Stimulated activated CD8-positive, alpha-beta memory T cell treated with anti-CD3 and anti-CD28 coated beads, Interleukin-7, amount 100 ng/mL, for 1 hour (primary cell): ENCODE measurements at places on chromosomes 12 and 14.

- no peak for DNase-seq
Observed at GRCh38 chr14:68249661-68250451, 430.3 kb downstream of the RAD51B start.

DNA sequence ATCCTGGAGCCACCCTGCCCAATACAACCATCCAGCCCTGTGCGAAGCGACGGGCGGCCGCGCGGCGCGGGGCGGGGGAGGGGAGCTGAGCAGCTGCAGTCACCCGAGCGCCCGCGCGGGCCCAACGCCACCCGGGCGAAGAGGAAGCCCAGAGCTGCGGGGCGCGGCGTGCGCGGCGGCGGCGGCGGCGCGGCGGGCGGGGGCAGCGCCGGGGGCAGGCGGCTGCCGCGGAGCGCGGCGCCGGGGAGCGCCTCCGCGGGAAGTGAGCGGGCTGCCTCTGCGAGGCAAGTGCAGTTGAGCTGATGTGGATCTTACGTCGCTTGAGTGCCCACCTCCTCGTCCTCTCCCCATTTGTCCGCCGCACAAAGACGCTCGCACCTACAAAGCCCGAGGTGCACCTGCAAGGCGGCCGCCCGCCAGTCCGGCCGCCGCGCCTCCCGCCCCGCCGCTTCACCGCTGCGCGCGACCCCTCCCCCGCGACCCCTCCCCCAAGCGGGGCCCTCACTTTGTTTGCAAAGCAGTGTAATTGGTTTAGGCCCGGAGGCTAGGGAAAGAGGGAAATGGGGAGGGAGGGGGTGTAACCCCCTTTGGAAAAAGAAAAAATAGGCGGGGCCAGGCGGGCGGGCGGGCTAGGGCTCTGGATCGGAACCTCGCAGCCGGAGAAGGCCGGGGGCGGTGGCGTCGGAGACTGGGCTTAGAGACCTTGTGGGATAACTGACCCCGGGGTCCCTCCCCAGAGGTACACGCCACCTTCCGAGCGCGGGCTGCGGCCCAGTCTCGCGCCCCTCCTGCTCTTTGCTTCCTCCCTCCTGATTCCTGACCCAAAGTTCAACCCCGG lies at the start of the genes FOXA1 and TTC6:
Gene FOXA1, minus strand, starts transcription at position 279 of the 838 bp plus-strand sequence. Its CDS starts 277 bp downstream, at position 2.
Gene TTC6, plus strand, starts transcription at position 659 of the 838 bp plus-strand sequence. CDS start 26,436 bp downstream, outside the sequence.
- no peak for DNase-seq

DNA sequence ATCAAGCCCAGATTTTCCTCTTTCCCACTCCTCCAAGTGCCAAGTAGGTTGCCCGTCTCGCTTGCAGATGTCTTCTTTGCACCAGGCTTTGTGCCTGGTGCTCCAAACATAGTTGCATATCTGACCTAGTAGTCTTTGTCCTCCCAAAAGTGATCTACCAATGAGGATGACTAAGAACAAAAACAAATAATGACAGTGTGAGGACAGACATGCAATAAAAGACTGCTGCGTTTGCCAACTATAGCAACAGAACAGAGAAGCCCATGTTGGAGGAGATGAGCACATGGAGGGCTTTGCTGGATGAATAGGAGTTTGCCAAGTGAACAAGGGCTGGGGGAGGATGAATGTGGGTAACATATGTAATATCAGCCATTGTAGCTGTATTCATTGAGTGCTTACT lies 15.6 kb downstream of the DTX1 start:
- DNase-seq: no peak

DNA sequence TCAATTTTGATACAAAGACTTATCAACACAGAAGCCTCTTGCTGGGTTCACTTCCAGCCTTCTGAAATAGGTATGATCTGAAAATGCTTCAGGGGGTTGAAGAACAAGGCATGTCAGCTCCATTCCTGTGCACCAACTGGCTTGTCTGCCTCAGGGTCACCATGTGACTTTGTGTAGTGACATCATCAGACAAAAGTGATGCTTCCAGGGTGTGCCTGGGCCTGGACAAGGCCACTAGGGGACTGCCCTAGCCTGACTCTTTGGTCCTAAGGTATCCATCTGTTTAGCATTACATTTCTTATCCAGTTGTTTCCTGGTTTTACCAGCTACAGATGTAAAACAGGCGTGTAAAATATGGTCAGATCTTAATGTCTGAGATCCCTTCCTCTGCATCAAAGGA lies 155.6 kb downstream of the CAND1 start:
- DNase-seq: no peak

- no peak for DNase-seq
Observed at GRCh38 chr12:46489951-46490388, 117.4 kb upstream of the SLC38A2 start.

DNA sequence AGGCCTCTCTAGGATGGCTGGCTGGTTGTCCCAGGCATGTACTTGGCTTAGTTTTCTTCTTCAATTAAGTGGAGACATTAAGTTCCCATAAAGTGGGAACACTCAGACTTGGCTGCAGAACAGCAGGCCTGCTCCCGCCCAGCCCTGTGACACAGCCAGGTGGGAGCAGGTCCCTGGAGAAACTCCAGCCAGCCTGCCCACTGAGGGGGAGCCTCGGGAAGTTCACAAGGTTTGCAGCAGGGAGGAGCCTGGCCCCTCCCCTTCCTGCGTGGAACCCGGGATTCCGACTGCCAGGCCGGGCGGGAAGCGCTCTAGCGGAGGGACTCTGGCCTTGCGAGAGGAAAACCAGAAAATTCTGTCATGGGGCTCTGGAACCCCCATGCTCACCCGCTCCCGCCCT lies 98.3 kb upstream of the EVL start:
- DNase-seq: no peak

- DNase-seq: no peak
Observed at GRCh38 chr14:24068711-24069410, 2.5 kb upstream of the CPNE6 start.

DNA sequence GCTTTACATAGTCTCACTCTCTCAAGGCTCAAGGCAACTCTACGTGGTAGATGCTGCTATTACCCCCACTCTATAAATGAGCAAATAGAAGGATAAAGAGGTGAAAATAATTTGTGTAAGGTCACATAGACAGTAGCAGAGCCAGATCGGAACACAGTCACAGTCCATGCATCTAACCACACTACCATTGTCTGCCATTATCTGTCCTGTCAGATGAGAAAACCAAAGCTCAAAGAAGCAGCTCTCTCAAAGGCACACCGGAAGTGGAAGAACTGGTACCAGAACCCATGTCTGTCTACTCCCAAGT lies 134.4 kb upstream of the NUDT4 start:
- DNase-seq: no peak

GRCh38 chr14:72546344-72547016 lies 347.4 kb downstream of the DPF3 start:
- DNase-seq: no peak

- DNase-seq: no peak
Observed at GRCh38 chr12:72618764-72619163, 346.6 kb downstream of the TRHDE start.

GRCh38 chr12:75844049-75844770 lies 187.4 kb downstream of the PHLDA1 start:
- no peak for DNase-seq

DNA sequence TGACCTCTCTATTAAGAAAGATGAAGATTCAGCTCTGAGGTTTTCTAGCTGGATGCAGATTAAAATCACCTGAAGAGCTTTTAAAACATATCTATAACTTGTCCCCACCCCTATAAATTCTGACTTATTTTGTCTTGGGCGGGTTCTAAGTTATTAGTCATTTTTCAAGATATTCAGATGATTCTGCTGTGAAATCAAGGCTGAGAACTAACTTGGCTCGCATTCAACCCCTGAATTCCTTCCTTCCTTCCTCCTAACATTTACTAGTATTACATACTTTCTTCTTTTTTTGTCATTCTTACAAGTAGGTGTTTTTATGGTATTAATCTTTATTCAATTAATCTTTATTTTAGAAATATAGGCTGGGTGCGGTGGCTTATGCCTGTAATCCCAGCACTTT lies 55.4 kb downstream of the SSPN start:
- no peak for DNase-seq

GRCh38 chr14:104550861-104551728 lies 28.5 kb upstream of the C14orf180 start:
- no peak for DNase-seq

- no peak for DNase-seq
Observed at GRCh38 chr14:56120091-56120691, 2.0 kb downstream of the PELI2 start.

GRCh38 chr12:96720363-96720705 lies 186.7 kb upstream of the NEDD1 start:
- DNase-seq: no peak

DNA sequence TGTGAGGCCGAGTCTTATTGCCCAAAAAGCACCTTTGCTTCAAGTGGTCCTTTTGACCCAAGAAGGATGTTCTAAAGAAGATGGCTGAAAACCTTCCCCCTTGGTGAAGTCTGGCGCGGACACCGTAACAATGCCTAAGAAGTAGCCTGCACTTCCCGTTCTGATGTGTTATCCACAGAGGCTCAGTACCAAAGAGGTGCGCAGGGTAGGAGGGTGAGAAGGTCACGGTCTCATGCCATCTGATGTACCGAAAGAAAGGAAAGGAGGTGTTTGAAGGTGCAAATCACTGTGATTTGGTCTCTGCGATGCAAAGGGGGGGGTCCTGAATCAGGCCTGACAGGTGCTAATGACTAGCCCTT lies 9.9 kb downstream of the PEBP1 start:
- no peak for DNase-seq

GRCh38 chr14:74549588-74549987 lies 56.0 kb downstream of the ISCA2 start:
- no peak for DNase-seq

DNA sequence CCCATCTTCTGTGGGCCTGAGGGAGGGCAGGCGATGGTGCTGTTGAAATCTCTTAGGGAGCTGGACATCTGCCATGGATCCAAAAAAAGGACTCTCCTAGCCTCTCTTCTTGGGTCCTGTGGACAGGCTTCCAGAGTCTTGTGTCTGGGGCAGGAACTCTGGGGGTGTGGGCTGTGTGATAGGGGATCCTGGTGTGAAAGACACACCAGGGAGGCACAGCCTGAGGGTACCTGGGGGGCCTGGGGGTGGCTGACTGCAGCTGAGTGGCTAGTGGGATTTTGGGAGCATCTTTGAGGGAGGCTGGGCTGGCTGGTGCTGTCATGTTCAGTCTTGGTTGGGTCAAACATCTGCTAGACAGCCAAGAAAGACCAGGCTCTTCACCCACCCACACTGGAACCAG lies 1.8 kb upstream of the KRT83 start:
- DNase-seq: no peak

DNA sequence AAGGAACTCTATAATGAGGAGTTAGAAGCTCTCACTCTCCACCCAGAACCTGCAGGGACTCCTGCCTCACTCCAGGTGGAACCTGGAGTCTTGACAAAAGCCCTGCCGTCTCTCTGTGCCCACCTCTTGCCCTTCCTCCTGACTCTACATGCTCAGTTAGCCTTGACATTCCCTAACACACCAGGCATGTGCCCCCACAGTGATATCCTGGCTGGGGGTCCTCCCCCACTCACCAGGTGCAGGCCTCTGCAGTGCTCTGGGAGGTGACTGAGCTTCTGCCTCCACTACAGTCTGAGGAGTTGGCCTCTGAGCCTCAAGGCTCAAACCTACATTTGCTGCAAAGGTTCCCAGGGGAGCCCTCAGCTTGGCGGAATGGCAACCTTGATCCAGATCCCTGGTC lies 300.7 kb downstream of the ADGRD1 start:
- DNase-seq: no peak

GRCh38 chr14:72847721-72848120 lies 46.2 kb downstream of the DPF3 start:
- DNase-seq: no peak

GRCh38 chr14:74754157-74754556 lies 9.0 kb upstream of the YLPM1 start:
- no peak for DNase-seq

DNA sequence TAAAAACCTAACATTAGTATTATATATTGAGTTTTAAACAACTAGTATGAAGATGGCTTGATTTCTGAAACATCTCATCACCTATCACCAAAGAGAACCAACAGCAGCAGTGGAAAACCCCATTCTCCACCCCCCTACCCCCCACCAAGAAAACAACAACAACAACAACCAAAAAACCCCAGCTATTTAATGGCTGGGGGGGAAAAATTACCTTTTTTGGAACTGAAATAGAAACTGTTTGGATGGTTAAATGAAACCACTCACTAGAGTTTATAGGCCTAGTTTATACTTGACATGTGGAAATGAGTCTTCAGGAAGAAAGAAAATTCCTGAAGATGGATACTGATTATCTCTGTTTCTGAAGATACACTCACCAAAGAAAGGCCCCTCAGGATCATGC lies 30.3 kb downstream of the PPP2R5E start:
- no peak for DNase-seq

GRCh38 chr12:110940296-110940695 lies 19.9 kb upstream of the MYL2 start:
- DNase-seq: no peak

- no peak for DNase-seq
Observed at GRCh38 chr14:37230551-37231194, 32.9 kb downstream of the MIPOL1 start.

- DNase-seq: no peak
Observed at GRCh38 chr12:68821357-68822188, 13.6 kb downstream of the MDM2 start.

GRCh38 chr14:21902561-21903181 lies 229.1 kb upstream of the OR4E1 start:
- no peak for DNase-seq

- DNase-seq: no peak
Observed at GRCh38 chr14:82510007-82510406, 976.4 kb upstream of the SEL1L start.

DNA sequence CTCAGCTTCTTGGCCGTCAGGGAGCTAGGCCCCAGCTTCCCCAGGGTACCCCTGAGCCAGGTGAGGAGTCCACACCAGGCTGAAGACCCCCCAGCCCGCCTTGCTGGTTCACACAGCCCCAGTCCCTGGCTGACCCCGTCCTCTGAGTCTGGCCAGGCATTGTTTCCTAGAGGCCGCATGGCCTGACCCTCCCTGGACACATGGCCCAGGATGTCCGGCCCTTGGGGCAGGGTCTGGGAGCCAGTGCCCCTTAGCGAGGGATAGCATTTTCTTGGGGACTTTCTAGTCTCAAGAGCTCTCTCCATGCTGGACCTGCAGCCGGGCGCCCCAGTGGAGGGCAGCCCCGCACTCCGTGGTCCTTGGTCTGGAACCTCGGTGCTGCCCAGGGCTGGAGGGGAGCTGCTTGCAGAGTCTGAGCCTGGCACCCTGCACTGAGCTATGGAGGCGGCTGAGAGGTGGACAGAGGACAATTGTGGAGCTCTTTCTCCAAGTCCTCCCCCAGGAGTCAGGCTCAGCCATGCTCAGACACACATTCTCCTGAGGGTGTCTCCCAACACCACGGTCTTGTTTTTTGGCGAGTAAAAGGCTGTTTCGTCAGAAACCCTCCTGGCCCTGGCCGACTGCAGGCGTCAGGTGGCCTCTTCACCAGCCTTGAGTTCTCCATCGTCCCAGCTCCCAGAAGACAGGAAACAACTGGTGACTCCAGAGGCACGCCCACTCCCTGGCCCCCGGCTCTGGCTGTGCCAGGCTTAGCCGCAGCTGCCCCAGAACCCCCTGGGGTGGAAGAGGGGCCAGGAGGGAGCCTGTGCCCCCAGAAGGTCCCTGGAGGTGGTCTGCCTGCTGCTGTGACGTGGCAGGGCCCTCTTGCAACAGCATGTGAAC lies 17.6 kb upstream of the CRIP2 start:
- DNase-seq: no peak

GRCh38 chr14:100709289-100710284 lies 17.1 kb upstream of the DLK1 start:
- no peak for DNase-seq
